K562 (cell line): ENCODE measurements at places on chromosomes 5 and 9. TPM values are rescaled to one million over a fixed set of nuclear protein-coding genes. Genes with fewer than 3 reads are reported as not detected.

- no peak overlapping the region for H3K4me3 ChIP-seq
- peaks cover 84% of the 10 kb centered on the region for H3K36me3 ChIP-seq
- no peaks in the 10 kb centered on the region for H3K27me3 ChIP-seq
- no peak for DNase-seq
These were observed 53.9 kb downstream of the ERAP1 start for GRCh38 chr5:96753848-96754247.

DNA sequence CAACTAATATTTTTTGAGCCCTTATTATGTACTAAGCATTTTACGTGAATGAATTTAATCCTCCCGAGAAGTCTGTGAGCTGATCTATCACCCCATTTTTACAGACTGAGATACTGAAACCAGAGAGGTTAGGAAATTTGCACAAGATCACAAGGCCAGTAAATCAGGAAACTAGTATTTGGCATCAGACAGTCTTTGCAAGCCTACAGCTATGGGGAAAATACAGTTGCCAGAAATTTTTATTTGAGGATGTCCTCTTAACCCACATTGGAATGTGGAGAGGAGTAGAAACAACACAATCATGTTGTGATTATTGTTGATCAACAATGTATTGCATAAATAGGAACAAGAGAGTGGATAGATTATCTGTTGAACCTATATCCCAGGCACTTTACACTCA is 2.3 kb upstream of the SLC46A2 start:
- H3K27me3 ChIP-seq, result peaks cover 15% of the 10 kb centered on the region
- no peak overlapping the region for H3K27ac ChIP-seq
- H3K4me1 ChIP-seq, result peaks cover 14% of the 10 kb centered on the region; the same call in 1 of the 2 replicates
- no peaks in the 10 kb centered on the region for H3K36me3 ChIP-seq

PRUNE2 gene
- polyA plus RNA-seq, result not detected in 2 replicates

GRCh38 chr9:87442451-87442850 is 55.2 kb upstream of the DAPK1 start:
- no peaks in the 10 kb centered on the region for H3K4me1 ChIP-seq
- H3K36me3 ChIP-seq, result no peaks in the 10 kb centered on the region
- DNase-seq, result no peak
- H3K27me3 ChIP-seq, result no peaks in the 10 kb centered on the region
- no peak overlapping the region for H3K27ac ChIP-seq

HMCN2 gene
- polyA plus RNA-seq, result 0.01 TPM in 1 of 2 replicates, not detected in the other

DNA sequence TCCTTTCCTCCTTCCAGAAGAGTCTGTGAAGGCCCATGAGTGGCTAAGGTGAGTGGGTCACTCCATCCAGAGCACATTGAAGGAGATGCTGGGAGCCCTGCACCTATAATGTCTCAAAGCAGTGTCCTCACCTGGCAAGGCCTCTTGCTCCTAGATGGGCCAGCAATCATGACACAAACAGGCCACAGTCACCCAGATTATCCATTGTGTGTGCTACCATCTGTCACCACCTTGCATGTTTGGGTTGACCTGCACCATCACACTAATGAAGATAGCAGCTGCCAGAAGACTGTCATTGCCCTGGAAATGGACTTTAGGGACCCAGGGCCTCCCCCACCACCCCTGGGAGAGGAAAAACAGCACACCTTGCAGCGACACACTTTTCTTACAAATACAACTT is 69.6 kb downstream of the GABBR2 start:
- DNase-seq, result no peak
- H3K36me3 ChIP-seq, result no peaks in the 10 kb centered on the region
- H3K27me3 ChIP-seq, result peaks cover 3% of the 10 kb centered on the region; the same call in 1 of the 3 replicates
- no peak overlapping the region for H3K4me3 ChIP-seq

DNA sequence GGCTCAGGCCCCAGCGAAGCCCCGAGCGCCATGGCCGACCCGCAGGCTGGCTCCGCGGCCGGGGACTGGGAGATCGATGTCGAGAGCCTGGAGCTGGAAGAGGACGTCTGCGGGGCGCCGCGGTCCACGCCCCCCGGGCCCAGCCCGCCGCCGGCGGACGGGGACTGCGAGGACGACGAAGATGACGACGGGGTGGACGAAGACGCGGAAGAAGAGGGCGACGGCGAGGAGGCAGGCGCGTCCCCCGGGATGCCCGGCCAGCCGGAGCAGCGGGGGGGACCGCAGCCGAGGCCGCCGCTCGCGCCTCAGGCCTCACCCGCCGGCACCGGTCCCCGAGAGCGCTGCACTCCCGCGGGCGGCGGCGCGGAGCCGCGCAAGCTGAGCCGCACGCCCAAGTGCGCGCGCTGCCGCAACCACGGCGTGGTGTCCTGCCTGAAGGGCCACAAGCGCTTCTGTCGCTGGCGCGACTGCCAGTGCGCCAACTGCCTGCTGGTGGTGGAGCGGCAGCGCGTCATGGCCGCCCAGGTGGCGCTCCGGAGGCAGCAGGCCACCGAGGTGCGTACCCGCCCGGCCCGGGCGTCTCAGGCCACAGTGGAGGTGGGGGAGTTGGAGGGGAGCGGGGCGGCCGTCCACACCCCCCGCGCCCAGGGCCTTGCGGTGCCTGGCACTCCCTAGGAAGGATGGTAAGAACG is 1.6 kb downstream of the DMRT2 start:
- peaks cover 39% of the 10 kb centered on the region for H3K27me3 ChIP-seq
- no peaks in the 10 kb centered on the region for H3K36me3 ChIP-seq
- H3K27ac ChIP-seq, result no peak overlapping the region
- DNase-seq, result no peak

FGD3 gene
- 0.52 and 0.67 TPM in 2 replicates for polyA plus RNA-seq

DNA sequence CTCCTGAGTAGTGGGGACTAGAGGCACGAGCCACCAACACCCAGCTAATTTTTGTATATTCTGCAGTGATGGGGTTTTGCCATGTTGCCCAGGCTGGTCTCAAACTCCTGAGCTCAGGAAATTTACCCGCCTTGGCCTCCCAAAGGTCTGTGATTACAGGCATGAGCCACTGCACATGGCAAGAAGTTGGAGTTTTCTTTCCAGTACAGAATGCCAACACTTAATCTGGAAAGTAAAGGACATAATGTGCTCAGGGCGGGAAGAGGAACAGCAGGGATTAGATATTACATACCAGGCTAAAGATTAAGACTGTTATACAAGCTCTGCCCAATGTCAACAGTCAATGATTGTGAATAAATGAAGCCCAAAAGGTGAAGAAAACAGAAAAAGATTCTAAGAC is 47.2 kb upstream of the AGXT2 start:
- H3K27me3 ChIP-seq, result no peaks in the 10 kb centered on the region
- no peak for DNase-seq
- no peak overlapping the region for H3K27ac ChIP-seq

NR5A1 gene
- not detected in 2 replicates for polyA plus RNA-seq

GRCh38 chr9:114619191-114619761 is 8.2 kb downstream of the TMEM268 start:
- H3K4me1 ChIP-seq, result peaks cover 6% of the 10 kb centered on the region
- H3K27me3 ChIP-seq, result no peaks in the 10 kb centered on the region
- H3K36me3 ChIP-seq, result peaks cover 25% of the 10 kb centered on the region; the same call in 2 of the 3 replicates
- H3K27ac ChIP-seq, result no peak overlapping the region
- no peak for DNase-seq
- no peak overlapping the region for H3K4me3 ChIP-seq

GRCh38 chr5:112025757-112026156 is 268.8 kb upstream of the NREP start:
- H3K27ac ChIP-seq, result no peak overlapping the region
- H3K27me3 ChIP-seq, result no peaks in the 10 kb centered on the region
- H3K4me3 ChIP-seq, result no peak overlapping the region
- DNase-seq, result no peak
- H3K4me1 ChIP-seq, result no peaks in the 10 kb centered on the region
